Activated CD4-positive, alpha-beta T cell treated with anti-CD3 and anti-CD28 coated beads for 4 hours (primary cell): ENCODE measurements at places on chromosomes 2 and 18.

DNA sequence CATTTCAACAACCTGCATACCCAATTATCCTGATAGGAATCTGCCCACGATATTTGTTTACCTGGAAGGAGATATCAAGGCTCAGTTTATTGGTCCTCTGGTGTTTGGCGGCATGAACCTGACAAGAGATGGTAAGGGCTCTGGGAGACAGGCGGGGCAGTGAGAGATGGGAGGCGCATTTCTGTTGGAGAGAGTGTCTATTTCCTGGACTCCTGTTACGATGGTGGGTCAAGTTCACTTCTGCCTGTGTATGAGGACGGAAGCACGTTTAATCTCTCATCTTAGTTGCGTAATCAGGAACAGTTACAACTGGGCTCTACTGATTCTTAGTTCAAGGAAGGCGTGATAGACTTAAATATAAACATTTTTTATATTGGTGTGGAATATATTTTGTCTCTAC lies 8.9 kb downstream of the PDCL3 start:
- no peak for DNase-seq

DNA sequence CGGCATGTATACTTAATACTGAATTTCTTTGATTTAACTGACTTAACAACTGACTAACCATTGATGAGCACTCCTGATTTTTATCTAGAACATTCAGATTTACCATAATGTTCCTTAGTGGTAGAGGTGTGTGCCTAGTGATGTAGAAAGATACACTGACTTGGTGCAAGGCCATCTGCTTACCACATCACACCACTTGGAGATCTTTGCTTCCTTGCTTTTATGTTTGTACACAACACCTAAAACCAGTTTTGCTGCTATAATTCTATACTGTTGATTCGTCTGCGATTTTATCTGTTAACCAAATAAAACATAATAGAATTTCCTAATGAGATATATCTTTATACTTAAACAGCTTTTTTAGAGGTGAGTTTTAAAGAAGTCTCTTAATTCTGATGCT lies 3.9 kb upstream of the FARP2 start:
- no peak for DNase-seq

- DNase-seq, result no peak
These were observed 739 bp downstream of the PKDCC start for GRCh38 chr2:42048299-42049220.

- DNase-seq, result no peak
These were observed 7.1 kb downstream of the PKDCC start for GRCh38 chr2:42054714-42055430.

- DNase-seq, result no peak
These were observed 29.9 kb upstream of the AGAP1 start for GRCh38 chr2:235463893-235464292.

DNA sequence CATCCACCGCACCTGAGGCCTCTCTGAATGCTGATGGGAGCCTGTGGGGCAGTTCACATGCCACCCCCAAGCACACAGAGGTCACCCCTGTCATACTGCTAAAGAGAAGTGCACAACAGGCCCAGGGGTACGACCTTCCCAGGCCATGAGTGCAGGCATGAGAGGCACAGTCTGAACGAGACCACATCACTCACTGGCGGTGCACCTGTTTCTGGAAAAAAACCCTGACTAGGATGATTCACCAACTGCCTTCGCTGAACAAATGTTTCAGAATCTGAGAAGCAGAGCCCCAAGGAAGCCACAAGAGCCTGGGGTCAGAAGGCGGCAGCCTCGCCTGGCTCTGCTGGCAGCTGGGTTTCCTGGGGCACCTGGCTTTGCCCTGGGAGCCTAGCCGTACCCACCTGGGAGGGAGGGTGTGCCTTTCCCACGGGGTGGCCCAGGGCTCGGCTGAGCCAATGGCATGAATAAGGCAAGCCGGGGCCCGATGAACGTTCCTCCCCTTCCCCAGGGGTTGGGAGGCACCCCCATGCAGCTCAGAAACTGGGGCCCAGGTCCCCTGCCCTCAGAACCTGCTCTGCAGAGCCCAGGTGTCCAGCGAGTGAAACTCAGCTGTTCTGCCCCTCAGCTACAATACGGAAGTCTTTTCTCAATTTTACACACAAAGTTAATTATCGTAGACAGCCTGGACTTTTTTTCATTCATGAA lies 73.8 kb downstream of the HDAC4 start:
- DNase-seq, result peak; percentile 73

DNA sequence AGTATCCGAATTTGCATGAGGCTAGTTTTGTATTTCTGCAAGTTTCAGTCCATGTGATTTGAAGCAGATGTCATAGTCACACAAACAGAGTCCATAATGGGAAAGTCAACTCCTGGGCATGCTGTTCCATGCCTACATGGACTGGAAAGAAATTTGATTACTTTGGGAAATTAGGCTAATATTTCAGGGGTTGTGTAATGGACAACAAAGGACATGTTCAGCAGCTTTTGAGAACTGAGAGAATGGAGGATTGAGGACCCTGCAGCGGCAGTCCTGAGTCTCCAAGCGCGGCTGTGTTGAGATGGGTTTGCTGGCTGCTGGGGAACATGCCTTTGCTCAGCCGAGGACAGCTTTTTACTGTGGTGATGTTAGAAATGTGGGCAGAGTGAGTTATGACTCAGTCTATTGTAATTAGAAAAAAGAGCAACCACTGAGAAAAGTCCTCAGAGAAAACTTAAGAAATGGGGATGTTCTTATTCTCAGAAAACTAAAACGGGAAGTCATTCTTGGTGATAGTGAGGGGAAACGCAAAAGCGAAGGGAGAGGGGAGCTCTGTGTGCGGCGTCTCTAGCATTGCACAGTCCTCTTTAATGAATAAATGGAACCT lies 149.2 kb downstream of the FAM210A start:
- DNase-seq, result peak; percentile 21

- no peak for DNase-seq
These were observed 137.2 kb upstream of the KCTD1 start for GRCh38 chr18:26685438-26686157.

DNA sequence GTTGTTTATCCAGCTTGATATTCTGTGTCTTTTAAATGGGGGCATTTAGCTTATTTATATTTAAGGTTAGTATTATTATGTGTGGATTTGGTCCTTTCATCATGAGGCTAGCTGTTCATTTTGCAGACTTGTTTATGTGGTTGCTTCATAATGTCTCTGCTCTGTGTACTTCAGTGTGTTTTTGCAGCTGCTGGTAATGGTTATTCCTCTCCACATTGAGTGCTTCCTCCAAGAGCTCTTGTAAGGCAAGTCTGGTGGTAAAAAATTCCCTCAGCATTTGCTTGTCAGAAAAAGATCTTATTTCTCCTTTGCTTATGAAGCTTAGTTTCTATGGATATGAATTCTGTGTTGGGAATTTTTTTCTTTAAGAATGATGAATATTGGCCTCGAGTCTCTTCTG lies 47.8 kb upstream of the NT5C1B start:
- DNase-seq, result no peak

- DNase-seq, result no peak
These were observed 416.8 kb downstream of the RNF144A start for GRCh38 chr2:7333960-7334493.

DNA sequence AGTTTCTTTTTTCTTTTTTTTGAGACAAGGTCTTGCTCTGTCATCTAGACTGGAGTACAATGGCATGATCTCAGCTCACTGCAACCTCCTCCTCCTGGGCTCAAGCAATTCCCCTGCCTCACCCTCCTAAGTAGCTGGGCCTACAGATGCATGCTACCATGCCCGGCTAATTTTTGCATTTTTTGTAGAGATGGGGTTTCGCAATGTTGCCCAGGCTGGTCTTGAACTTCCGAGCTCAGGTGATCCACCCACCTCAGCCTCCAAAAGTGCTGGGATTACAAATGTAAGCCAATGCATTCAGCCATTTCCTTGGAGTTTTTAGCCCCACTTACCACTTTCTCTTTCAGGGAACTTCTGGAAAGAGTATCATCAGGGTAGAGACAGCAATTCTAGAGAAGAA lies 153.3 kb upstream of the THSD7B start:
- DNase-seq, result no peak

DNA sequence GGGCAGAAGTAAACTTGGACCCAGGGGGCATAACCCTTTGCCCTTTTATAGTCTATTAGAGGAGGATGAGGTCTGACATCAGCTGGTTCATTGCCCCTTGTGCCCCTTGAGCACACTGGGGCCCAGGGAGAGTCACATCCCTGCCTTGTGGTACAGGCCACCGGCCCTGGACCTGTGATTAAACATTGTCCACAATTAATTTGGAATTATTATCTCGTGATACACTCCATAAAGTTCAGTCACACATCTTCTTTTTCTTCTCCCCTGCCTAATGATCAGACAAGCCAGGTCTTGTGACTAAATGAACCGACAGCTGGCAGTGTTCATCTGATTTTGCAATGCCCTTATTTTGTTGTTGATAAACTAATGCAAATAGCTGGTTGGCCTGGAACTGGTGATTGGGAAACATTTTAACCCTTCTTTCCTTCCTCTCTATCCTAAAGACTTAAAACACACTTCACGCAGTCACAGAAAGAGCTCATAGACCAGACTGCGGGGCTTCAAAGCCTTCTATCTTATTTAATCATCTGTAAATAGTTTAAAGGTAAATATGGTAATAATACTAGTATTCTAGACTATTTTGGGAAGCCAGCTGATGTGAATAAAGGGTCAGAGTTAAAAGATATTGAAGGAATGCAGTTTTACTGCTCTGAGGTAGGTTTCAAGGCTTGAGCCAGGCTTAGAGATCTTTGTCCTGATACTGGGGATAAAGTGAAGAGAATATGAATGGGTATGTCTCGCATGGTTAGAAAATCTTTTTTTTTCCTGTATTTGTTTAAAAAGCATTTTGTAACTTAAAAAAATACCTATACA lies 13.4 kb downstream of the IL1R1 start:
- DNase-seq, result no peak

- DNase-seq, result no peak
These were observed 39.5 kb downstream of the CERS6 start for GRCh38 chr2:168495524-168495923.

- DNase-seq, result no peak
These were observed 125.5 kb downstream of the LOXHD1 start for GRCh38 chr18:46531482-46531881.

DNA sequence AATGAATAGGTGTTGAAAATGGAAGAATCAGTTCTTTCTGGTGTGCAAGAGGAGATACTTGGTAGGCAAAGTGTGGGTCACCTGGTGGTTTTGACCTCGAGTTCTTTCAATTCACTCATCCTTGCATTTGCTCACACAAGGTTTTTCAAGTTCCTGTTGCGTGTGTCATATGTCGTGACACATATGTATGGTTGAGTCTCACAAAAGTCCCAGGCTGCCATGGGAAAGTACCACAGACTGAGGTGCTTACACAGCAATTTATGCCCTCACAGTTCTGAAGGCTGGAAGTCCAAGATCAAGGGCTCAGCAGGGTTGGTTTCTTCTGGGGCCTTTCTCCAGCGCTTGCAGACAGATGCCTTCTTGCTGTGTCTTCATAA lies 64.4 kb downstream of the NCK2 start:
- DNase-seq, result peak; percentile 37

GRCh38 chr2:46875226-46875899 lies 40.2 kb downstream of the MCFD2 start:
- DNase-seq, result no peak

DNA sequence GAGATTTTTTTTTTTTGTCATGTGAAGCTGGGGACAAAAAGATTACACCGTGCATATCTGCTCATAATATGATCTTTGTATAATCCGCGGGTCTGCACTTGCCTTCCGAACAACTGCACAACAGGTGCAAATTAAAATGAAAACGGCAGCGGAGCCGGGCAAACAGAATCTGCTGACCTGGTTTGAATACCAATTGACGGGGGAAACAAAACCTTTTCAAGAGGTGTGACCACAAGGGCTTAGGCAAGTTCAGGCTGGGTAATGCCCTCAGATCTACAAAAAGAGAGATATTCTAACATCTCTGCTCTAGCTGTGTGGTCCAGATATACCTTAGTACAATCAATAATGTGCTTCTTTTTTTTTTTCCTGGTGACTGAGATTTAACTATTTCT lies 88.5 kb downstream of the ZEB2 start:
- no peak for DNase-seq

- no peak for DNase-seq
These were observed 261.4 kb downstream of the DYSF start for GRCh38 chr2:71714601-71715240.

GRCh38 chr2:96130483-96130882 lies 7.8 kb downstream of the ASTL start:
- no peak for DNase-seq

- no peak for DNase-seq
These were observed 20.9 kb downstream of the TWIST2 start for GRCh38 chr2:238868616-238869292.

DNA sequence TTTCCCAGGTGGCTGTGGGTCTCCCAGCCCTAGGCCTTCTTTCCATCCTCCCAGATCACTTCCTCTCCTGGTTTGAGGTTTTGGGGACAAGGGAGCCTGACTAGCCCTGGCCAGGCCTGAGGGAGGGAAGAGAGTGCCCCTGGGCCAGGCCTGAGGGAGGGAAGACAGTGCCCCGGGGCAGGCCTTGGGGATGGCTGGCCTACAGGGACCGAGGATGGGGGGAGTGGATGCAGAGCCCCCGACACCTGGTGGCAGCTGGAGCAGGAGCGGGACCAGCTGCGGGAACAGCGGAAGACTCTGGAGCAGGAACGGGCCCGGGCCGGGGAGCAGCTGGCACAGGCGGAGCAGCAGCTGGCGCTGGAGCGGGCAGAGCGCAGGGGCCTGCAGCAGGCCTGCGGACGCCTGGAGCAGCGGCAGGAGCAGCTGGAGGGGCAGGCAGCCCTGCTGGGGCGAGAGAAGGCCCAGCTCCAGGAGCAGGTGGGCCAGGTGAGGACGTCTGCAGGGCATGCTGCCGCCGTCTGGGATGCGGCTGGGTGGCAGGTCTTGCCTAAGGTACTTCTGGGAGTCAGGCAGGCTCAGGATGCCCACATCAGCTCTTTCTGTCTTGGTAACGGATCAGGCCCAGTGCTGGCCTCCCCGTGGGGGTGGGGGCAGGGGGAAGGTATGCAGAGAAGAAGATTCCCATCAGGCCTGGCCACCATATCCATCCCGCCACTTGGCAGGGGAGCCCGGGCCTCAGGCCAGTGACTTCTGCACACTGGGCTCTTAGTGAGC lies 29.2 kb downstream of the CROCC2 start:
- DNase-seq, result peak; percentile 0

- DNase-seq, result no peak
These were observed 281.3 kb downstream of the TDRD15 start for GRCh38 chr2:21404827-21405625.

DNA sequence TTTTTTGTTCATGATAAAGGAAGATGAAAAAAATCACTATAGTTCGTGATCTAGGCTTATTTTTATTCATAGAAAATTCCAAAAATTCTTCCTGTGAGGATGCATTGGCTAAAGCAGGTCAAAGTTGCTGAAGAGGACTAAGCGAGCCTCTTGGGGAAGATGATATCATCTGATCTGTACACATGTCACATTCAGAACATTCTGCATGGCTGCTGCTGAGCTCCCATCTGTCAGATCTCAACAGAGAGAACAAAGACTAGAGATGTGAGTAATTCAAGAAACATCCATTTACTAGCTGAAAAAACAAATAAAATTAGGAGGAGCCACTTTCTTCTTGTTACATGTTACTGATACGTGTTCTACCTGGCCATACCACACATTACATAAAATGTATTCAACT lies 518.6 kb upstream of the FSIP2 start:
- no peak for DNase-seq
